ENCODE measurements at places on chromosomes 7 and 10.

- no peak for DNase-seq
Measured at GRCh38 chr7:105808703-105809590, 67.5 kb downstream of the ATXN7L1 start.

- no peak for DNase-seq
Measured at GRCh38 chr7:6636741-6637543, at the start of gene ZNF316. Gene ZNF316 (plus strand): TSS chr7:6637318. CDS start chr7:6642410, 5,092 bp downstream.

- DNase-seq = no peak
Measured at GRCh38 chr7:17493446-17493845, 195.0 kb downstream of the AHR start.

GRCh38 chr10:98852686-98853085 lies 383.0 kb downstream of the HPSE2 start:
- no peak for DNase-seq

- no peak for DNase-seq
Measured at GRCh38 chr7:110418659-110419280, 672.2 kb upstream of the LRRN3 start.

DNA sequence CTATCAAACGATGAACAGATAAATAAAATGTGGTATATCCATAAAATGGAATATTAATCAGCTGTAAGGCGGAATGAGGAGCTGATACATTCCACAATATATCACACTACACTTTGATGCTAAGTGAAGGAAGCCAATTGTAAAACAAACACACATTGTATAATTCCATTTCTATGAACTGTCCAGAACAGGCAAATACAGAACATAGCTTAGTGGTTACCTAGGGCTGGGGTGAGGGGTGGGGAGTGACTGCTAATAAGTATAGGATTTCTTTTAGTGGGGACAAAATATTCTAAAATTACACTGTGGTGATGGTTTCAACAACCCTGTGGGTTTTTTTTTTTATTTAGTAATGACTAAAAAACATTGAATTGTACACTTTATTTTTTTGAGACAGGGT lies 82.1 kb upstream of the SLC26A5 start:
- DNase-seq = no peak

DNA sequence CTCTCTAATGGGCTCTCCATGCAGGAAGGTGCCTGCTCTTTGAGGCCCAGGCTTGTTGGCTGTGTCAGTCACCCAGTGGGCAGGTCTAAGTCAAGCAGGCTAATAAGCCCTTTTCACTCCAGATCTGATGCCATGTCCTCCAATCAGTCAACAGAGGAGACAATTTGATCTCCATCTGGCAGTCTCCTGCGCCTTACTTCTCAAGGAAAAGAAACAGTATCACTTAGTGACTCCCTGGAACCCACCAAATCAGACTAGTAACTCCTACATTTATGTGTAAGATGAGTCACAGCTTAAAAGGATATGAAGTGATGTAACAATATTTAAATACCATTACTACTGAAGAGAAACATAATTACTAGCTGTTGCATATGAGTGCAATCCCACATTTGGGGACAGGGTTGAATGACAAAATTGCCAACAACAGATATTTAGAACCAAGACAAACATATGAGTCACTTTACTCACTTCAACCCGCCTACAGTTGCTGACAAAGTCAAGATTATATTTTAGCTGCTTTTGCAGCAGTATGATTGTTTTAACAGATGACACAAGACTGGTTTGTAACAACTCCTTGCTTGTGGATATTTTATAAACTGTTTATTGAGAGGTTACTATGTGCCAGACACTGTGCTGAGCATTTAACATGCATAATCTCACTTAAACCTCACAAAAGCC lies 72.1 kb downstream of the USP6NL start:
- no peak for DNase-seq

DNA sequence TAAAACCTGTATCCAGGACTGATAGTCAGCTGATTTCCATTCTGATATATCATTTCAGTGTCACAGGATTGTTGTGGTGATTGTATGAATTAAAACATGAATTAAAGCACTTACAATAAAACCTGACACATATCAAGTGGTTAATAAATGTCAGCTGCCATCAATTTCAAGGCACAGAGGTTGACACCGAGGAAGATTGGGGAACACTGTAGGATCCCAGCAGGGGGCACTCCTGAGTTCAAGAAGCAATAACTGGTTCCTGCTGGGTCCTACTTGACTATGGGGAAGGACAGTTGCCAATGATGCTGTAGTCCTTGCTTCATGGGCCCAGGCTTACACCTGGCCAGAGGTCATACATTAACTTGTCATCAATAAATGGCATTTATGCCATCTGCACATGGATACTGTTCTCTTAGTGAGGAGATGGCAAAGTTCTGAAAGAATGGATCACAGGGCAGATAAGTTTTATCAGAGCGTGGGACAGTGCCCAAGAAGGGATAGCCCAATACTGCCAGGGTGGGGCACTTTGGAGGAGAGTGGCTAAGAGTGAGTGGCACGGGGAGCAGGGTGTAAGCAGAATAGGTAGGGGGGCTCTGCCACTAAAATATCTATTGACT lies 24.1 kb downstream of the FZD1 start:
- no peak for DNase-seq

GRCh38 chr7:55931421-55932151 lies 20.1 kb upstream of the MRPS17 start:
- no peak for DNase-seq

DNA sequence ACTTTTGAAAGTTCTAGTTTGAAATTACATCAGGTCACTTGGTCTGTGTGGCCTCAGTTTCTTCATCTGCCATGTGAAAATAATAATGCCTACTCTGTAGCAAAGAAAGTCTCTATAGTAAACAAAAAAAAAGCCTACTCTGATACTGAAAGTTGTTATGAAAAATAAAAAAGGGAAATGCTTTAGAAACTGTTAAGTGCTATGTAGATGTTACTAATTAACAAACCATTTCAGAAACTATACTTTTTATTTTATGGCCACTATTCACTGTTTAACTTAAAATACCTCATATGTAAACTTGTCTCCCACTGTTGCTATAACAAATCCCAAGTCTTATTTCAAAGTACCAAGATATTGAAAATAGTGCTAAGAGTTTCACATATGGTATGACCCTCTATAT lies 50.6 kb downstream of the CFTR start:
- no peak for DNase-seq

DNA sequence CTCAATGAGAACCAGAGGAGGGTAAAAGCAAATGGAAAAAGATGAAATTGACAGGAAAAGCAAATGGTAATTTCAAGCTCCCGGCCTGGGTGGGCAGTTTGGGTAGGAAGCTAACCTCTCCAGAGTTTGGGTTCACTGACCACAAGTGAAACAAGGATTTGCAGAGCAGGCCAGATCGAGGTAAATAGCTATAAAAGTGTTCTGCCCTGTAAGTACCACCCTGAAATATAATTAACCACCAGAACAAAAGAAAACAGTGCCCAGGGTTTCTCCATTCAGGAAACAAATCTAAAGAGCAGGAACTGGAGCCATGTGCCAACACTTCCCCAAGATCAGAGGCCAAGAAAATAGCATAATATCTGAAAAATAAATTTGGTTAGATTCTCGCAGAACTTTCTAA lies 276.7 kb upstream of the MEOX2 start:
- no peak for DNase-seq

DNA sequence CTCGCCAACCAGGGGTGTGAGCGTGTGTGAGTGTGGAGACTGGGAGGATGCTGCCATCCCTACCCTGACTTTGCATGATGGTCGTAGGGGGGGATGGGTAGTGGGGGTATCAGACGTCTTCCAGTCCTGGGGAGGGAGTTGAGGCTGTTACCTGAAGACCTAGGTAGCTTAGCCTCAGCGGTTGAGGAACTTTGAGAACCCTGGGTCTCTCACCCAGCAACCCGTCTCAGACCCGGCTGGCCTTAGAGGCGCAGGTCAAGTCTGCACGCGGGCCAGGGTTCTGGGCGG lies 2.7 kb downstream of the SLC4A2 start:
- DNase-seq = no peak
